Vagina (tissue), 2 donors: ENCODE measurements at places on chromosomes 6 and 20.

DNA sequence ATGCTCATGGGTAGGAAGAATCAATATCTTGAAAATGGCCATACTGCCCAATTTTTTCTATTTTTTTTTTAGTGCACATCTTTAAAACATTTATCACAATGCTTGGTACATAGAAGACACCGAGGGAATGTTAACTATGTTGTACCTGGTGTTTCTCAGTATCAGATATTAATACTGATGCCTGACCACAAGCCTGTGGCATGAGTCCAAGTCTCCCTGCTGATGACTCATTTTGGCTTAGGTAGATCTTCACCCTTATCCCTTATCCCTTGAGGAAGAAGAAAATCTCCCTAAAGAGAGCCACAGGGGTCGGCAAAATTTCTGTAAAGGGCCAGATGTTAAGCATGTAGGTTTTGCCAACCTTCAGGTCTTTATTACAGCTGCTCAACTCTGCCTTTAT lies 14.5 kb downstream of the CD109 start:
- H3K27ac ChIP-seq, result no peak overlapping the region
- H3K27me3 ChIP-seq, result no peaks in the 10 kb centered on the region
- peaks cover 15% of the 10 kb centered on the region for H3K4me1 ChIP-seq
- no peak overlapping the region for H3K4me3 ChIP-seq
- DNase-seq, result no peak
- H3K36me3 ChIP-seq, result no peaks in the 10 kb centered on the region

DNA sequence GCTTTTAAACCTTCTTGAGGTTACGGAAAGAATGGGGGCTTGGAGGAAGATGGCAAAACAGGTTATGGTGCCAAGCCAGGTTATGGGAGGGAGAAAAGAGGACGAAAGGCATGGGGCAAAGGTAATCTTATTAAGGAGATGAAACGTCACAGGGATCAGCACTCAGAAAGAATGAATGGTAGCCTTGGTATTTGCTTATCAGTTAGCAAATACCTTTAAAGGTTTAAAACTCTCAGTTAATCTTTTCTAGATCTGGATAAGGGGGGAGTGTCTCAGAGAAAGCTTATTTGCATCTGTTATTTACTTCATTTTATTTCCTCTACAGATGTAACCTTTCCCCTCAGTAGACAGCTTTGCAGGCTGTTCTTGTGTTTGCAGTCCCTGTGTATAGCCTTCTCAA lies 55.5 kb upstream of the EEF1E1 start:
- no peaks in the 10 kb centered on the region for H3K4me1 ChIP-seq
- no peak overlapping the region for H3K27ac ChIP-seq
- H3K4me3 ChIP-seq, result no peak overlapping the region
- H3K27me3 ChIP-seq, result no peaks in the 10 kb centered on the region

DNA sequence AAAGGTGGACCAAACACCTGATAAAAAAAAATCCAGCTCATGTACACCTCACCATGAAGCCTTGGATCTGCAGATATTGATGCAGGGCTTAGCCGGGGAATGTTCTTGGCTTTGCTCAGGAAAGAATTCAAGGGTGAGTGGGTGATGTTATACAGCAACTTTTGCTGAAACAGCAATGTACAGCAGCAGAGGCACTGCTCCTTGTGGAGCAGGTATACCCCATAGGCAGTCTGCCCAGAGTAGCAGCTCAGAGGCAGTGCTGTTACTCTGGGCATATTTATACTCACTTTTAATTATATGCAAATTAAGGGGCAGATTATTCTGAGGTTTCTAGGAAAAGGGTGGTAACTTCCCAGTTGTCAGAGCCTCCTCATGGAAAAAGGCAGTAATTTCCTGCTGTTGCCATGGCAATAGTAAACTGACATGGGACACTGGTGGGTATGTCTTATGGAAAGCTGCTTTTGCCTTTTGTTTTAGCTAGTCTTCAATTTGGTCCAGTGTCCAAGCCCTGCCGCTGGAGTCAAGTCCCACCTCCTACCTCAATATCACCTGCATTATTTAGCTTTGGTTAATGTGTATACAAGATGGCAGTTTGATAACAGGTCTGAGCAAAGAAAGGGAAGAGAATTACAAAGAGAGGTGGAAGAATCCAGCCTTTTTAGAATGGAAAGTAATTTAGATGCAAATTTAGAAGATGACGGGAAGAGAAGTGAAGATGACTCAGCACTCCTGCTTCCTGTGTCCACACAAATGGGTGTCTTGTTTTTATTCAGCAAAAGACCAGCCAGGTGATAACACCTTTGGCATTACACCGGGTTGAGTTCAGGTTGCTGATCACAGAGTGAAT lies 110.1 kb upstream of the JAG1 start:
- DNase-seq, result no peak
- no peak overlapping the region for H3K27ac ChIP-seq
- H3K4me1 ChIP-seq, result peaks cover 21% of the 10 kb centered on the region
- H3K36me3 ChIP-seq, result no peaks in the 10 kb centered on the region

GRCh38 chr6:169534039-169534421 lies 167.8 kb downstream of the WDR27 start:
- no peaks in the 10 kb centered on the region for H3K36me3 ChIP-seq
- no peaks in the 10 kb centered on the region for H3K27me3 ChIP-seq
- H3K4me3 ChIP-seq, result no peak overlapping the region
- peaks cover 22% of the 10 kb centered on the region for H3K4me1 ChIP-seq
- no peak overlapping the region for H3K27ac ChIP-seq
- DNase-seq, result no peak

DNA sequence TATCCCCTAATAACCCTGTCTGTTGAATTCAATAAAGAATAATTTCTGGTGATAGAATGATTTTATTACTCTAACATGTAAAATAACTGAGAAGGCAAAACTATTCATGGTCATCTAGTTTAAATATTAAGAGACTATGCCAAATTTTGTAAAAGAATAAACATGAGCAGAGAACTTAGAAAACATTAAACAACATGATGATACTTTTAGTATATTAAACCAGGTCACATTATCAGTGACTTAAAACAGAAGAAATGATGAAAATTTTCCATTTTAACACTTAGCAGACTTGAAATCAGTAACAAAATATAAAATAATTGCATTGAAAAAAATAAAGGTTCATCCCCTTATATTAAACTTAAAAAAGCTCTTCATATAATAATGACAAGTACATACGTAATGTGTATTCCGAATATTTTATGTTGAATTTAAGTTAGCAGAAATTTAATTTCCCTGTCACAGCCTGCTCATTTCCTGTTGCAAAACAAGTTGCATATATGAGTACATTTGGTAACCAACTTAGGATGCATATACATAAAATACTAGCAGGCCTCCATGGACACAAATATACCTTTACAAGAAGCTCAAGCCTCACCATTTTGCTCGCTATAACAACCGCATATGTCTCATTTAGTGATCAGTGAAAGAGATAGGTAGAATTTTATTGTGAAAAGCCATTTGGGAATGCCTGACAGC lies 40.6 kb downstream of the DTNBP1 start:
- H3K27ac ChIP-seq, result no peak overlapping the region
- no peaks in the 10 kb centered on the region for H3K4me1 ChIP-seq
- peaks cover 4% of the 10 kb centered on the region for H3K36me3 ChIP-seq

- no peaks in the 10 kb centered on the region for H3K36me3 ChIP-seq
- no peak for DNase-seq
These were observed 51.1 kb downstream of the ARID1B start for GRCh38 chr6:156828280-156828703.

GRCh38 chr6:107122748-107123147 lies 7.4 kb upstream of the BEND3 start:
- H3K4me1 ChIP-seq, result no peaks in the 10 kb centered on the region
- H3K27ac ChIP-seq, result no peak overlapping the region
- H3K4me3 ChIP-seq, result no peak overlapping the region
- H3K36me3 ChIP-seq, result no peaks in the 10 kb centered on the region
- no peak for DNase-seq

DNA sequence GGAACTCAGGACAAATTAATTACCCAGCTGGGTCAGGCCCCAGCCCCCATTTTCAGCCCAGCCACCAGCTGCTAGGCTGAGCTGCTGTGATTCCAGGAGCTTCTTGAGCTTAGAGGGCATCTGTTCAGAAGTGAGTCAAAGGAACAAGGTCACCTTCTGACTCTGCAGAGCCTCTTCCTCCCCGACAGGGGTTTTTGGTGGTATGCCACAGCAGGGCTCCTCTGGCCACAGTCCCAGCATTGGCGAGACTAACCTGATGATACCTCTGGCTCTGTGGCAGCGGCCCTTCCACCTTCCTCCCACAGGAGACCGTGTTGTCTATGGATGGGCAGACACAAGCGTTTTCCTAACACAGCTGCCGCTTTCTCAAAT lies 39.7 kb downstream of the ZC3H12D start:
- no peak for DNase-seq
- no peaks in the 10 kb centered on the region for H3K27me3 ChIP-seq
- no peaks in the 10 kb centered on the region for H3K4me1 ChIP-seq
- no peak overlapping the region for H3K4me3 ChIP-seq
- no peak overlapping the region for H3K27ac ChIP-seq
- no peaks in the 10 kb centered on the region for H3K36me3 ChIP-seq

DNA sequence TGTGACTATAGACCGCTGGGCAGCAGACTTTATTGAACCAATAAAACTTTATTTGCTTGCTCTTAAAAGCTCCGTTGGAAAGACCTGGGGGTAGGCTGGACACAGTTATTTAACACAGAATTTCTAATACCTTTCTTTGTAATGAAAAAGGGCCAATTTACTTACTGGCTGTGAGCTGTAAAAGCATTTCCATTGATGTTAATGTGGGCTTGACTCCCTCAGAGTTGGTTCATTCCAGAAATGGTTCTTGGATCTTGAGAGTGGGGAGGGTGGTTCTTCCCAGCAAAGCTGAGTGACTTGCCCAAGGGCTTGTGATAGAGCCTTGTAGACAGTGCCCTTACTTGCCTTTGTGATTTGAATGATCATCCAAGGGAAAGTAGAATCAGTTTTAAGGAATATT lies 100.6 kb downstream of the SOX4 start:
- no peaks in the 10 kb centered on the region for H3K36me3 ChIP-seq
- no peaks in the 10 kb centered on the region for H3K27me3 ChIP-seq
- no peak overlapping the region for H3K27ac ChIP-seq
- no peak for DNase-seq

DNA sequence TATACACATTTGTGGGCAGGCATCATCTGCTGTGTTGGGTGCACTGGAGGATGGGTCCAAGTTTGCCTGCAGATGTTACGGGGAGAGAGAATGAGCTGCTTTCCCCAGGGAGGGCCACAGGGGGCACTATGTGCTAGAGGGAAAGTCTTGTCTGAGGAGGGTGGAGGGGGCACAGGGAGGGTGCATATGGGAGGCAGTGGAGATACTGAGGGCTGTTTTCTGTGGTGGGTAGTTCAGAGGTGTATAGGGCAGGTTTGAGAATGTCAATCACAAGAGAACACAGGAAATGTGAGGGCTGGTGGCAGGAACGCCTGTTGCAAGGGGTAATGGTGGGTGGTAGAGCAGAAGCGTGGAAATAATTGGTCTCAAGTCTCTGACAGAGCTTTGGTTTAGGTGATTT lies 7.7 kb upstream of the PTPRA start:
- H3K27me3 ChIP-seq, result no peaks in the 10 kb centered on the region
- H3K4me3 ChIP-seq, result no peak overlapping the region
- no peak overlapping the region for H3K27ac ChIP-seq

DNA sequence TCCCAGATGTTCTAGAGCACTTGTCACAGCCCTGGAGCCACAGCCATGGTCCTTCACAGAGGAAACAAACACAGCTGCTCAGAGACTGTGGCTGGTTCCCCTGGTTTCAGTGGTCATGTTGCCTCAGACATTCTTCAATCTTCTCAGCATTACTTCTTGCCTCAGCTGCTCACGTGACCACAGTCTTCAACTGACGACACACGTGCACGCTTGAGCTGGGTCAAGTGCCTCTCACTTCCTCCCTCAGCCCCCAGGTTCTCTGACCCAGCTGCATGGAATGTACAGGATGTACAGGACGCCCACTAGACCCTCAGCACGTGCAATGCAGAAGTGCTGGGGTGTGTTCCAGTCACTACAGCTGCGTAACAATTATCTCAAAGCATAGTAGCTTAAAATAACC lies 159.8 kb upstream of the GGTLC1 start:
- H3K36me3 ChIP-seq, result no peaks in the 10 kb centered on the region
- no peak overlapping the region for H3K4me3 ChIP-seq
- no peaks in the 10 kb centered on the region for H3K27me3 ChIP-seq
- peak; percentile 67 for DNase-seq
- H3K27ac ChIP-seq, result no peak overlapping the region
- no peaks in the 10 kb centered on the region for H3K4me1 ChIP-seq

- H3K27me3 ChIP-seq, result no peaks in the 10 kb centered on the region
- H3K27ac ChIP-seq, result no peak overlapping the region
- H3K4me3 ChIP-seq, result no peak overlapping the region
- DNase-seq, result no peak
These were observed 24.5 kb downstream of the OVOL2 start for GRCh38 chr20:18032977-18033892.

DNA sequence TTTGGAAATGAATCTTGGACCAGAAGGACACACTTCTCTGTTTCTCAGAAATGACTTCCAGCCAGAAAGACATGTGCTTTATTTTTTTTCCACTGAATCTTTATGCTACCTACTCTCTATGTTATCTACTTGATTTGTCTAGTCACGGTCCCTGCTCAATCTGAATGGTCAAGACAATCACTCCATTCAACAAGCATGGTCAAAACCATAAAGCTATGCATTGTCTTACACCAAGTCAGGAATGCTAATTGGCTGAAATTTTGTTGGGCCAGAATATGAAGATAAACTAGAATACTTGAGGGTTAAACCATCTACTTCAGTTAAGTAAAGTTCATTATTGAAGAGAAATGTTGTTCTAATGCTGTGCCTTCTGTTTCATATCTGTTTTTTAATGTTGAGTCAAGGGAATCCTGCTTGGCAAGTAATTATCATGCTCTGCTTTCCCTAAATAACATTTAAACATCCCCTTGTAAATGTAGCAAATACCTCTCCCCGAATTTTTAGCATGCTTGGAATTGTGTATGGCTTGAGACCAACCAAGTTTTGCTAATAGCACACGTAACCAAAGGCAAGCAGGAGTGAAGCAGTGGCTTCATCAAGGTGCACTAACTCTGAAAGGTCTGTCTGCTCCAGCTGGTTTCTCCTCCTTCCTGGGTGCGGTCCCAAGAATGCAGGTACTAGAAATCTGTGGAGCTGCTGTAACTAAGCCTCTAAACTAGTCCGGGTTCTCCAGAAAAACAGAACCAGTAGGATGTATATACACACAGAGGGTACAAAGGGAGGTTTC lies 190.3 kb upstream of the CDYL start:
- no peak overlapping the region for H3K27ac ChIP-seq
- DNase-seq, result no peak
- H3K4me1 ChIP-seq, result peaks cover 28% of the 10 kb centered on the region
- no peaks in the 10 kb centered on the region for H3K27me3 ChIP-seq
- no peaks in the 10 kb centered on the region for H3K36me3 ChIP-seq

DNA sequence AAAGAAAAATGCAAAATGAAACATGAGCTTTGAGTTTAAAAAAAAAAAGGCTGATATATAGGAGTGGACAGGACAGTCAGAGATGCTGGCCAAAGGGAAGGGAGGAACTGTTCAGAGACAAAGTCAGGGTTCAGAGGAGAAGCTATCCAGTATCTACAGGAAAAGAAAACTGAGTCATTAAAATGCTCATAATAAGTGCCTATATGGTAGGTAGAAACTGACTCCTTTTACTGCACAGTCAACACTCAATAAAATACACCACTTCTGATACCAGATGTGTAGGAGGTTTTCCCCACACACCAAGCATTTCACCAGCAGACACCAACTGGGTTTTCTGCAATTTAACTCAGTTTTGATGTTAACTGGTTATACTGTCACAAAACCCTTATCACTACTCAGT lies 32.9 kb downstream of the FRK start:
- H3K36me3 ChIP-seq, result no peaks in the 10 kb centered on the region
- no peaks in the 10 kb centered on the region for H3K4me1 ChIP-seq
- no peak overlapping the region for H3K27ac ChIP-seq
- no peaks in the 10 kb centered on the region for H3K27me3 ChIP-seq
- no peak overlapping the region for H3K4me3 ChIP-seq

GRCh38 chr6:146211646-146212045 lies 182.8 kb downstream of the GRM1 start:
- H3K36me3 ChIP-seq, result no peaks in the 10 kb centered on the region
- no peaks in the 10 kb centered on the region for H3K4me1 ChIP-seq
- no peak overlapping the region for H3K27ac ChIP-seq
- no peak overlapping the region for H3K4me3 ChIP-seq
